ENCODE measurements at places on chromosomes 7 and 10.
A peak's percentile ranks its signal among the peaks of the same experiment; 100 is the strongest.

DNA sequence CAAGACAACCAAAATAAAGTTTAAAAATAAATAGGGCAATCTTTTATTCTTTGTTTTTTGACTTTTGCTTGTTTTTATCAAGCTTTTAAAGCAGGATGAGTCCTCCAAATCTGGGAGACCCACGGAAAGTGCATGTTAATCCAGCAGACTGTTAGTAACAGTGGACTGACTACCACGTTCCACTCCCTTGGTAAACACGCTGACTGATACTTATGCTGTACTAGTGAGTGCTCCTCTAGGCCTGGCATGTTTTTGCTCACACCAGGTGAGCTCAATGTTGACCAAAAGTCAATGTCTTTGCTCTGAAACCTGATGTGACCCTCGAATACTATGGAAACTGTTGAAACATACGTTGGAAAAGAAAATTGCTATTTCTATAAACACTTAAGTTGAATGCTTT lies 88.4 kb downstream of the KIAA1549 start:
- no peak for DNase-seq

- peak; percentile 83 for DNase-seq
Observed at GRCh38 chr7:22082886-22083703, 137.4 kb upstream of the CDCA7L start.

DNA sequence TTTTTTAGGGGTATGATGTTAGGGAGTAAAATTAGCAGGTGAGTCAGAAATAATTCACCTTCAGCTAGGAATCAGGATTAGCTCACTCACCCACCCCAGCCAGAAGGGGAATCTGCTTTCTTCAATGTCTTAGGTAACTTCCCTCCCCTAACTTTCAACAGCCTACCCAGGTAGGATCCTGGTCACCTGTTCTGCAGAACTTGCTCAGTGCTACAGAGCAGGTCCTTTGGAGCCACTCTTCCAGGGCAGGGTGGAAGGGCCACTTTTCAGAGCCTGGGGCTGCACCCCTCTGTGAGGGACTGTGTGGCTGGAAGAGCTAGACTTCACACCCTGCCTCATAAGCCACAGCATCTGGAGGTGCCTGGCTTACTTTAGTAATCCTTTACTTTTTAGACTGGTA lies 58.1 kb downstream of the SHH start:
- DNase-seq, result no peak

DNA sequence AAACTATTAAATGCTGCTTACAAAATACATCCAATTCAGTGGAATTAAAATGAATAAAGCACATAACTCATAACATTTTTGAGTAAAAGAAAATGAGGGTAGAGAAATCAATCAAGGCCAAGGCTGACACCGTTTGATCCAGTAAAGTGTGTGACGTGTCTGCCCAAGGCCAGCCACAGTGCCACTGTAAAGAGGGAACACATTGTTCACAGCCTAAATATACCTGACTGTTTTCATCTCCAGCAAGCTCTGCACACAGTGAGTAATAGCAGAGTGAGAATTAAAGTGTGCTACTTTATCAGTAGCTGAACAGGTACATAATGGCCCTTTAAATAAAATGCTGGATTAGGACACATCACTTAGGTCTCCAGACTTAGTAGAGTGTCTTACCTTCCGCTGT lies 130.8 kb upstream of the DPP6 start:
- no peak for DNase-seq

DNA sequence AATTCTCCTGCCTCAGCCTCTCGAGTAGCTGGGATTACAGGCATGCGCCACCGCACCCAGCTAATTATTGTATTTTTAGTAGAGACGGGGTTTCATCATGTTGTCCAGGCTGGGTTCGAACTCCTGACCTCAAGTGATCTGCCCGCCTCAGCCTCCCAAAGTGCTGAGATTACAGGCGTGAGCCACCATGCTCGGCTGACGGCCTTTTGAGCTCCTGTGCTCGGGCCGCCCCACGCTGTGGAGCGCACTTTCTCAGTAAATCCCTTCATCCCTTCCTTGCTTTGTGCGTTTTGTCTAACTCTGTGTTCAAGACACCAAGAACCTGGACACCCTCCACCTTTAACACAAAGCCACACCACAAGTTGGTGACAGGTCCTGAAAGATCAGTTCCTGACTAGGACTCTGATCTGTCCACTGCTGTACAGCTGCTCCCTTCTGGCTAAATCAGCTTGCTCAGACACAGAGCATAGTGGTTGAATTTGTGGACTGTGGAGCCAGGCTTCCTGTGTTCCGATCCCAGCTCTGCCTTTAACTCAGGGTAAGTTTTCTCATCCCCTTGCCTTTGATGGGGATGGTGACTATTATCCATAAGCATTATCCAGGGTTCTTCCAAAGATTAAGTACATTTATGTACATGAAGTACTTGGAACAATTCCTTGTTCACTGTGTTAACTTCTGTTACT lies 20.1 kb downstream of the CHST3 start:
- no peak for DNase-seq

DNA sequence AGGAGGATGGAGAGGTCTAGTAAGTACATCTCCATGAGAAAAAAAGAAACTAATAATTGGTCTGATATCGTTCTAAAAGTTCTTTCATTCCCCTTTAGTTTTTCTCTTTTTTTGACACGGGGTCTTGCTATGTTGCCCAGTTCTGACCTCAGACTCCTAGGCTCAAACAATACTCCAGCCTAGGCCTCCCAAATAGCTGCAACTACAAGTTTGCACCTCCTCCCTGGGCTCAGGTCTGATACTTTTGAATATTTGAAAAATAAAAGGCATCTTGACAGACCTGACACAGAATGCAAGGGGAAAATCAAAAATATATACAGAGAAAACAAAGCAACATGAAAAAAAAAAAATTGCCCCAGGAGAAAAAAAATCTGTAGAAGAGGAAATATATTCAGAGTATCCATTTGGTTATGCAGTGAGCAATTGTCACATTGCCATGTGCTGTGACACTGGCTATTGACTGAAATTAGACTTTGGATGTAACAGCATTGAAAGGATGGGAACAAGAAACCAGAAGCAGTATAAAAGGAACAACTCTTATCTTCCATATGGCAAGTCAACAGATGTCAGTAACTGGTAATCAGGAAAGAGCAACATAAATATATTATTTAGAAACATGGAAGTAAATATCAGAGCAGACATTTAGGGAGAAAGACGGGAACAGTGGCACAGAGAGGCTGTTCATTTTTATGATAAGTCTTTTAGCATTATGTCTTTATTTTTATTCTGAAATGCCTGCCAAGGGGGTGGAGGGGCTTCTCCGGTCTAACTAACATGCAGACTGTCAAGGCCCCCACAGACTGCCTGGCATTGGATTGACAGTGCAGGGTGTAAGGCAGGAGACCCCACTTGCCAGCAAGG lies 408.4 kb downstream of the PARD3 start:
- DNase-seq, result no peak

DNA sequence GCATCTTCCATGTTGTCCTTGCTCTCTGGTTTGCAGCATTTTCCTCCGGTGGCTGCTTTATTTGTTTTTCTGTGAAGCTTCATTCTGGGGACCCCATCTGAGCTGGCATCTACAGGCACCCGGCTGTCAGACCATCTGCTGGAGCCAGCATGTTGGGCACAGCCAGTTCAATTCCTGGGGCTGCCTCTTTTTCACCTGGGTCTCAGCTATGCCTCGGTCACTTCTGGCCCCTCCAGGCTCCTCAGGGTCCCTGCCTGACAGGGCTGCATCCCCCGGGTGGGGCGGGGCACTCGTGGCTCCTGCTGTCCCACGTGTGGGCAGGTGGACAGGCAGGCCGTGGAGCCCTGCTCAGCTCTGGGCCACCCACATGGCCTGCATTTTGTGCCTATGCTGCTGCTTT lies 8.1 kb downstream of the SCART1 start:
- no peak for DNase-seq

DNA sequence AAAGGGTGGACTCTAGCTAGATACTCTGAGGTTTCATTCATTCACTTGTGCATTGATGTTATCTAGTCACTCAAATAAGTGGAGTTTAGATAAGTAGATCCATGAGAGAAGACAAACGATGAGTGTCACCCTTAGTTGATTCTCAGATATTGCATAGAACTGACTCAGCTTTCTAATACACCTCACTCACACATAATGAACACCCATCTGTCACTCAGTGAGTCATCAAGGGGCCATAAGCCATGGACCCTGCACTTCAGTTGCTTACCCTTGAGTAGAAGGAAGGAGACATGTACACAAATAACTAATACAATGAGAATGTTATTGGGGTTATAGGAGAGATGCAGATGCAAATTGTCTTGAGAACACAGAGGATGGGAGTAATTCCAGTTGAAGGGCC lies 163.8 kb downstream of the SORCS3 start:
- DNase-seq, result no peak

- no peak for DNase-seq
Observed at GRCh38 chr7:8516976-8517375, 83.6 kb downstream of the NXPH1 start.

GRCh38 chr7:111384065-111384891 lies 178.0 kb downstream of the IMMP2L start:
- no peak for DNase-seq

GRCh38 chr10:52256832-52257691 lies 57.0 kb upstream of the DKK1 start:
- no peak for DNase-seq

- DNase-seq, result no peak
Observed at GRCh38 chr7:100825751-100826513, 1.4 kb downstream of the EPHB4 start.

DNA sequence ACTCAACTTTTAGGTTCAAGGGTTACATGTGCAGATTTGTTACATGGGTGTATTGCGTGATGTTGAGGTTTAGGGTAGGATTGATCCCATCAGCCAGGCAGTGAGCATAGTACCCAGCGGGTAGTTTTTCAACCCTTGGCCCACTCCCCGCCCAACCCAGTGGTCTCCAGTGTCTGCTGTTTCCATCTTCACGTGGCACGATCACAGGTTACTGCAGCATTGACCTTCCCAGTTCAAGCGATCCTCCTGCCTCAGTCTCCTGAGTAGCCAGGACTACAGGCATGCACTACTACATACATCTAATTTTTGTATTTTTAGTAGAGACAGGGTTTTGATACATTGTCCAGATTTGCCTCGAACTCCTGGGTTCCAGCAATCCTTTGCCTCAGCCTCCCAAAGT lies 905.7 kb upstream of the ZNF722 start:
- DNase-seq, result no peak

- DNase-seq, result no peak
Observed at GRCh38 chr10:121658611-121659010, 60.4 kb upstream of the FGFR2 start.

DNA sequence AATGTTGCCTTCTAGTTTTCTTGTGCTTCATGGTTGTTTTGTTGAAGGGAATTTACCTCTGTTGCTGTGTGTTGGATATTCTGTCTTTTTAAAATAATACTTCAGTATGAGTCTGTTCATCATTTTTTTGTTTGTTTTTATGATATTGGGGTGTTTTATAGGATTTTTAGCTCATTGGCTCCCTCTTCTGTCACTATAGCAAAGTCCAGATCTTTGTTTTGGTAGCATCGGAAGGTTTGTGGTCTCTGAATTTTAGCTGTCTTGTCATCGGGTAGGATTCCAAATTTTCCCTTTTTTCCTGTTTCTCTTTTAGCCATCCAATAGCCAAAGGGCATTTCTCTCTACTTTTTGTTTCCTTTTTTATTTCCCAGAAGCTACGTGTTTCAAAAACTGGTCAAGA lies 91.4 kb downstream of the EXOC4 start:
- no peak for DNase-seq

DNA sequence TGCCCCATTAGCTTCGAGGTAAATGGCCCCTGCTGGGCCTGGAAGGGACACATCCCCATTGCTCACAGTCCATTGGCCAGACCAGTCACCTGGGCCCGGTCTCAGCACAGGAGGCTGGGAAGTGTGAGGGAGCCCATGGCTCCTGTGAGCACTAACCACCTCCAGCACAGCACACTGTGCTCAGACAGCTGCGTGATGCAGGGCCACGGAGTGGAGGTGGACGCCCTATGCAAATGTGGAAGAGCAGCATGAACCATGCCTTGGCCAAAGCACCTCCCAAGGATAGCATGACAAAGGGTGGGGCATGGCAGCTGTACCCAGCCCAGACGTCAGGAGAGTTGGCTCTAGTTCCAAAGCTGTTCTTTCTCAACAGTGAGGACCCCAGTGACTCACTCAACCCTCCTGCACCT lies 120.1 kb upstream of the ZMIZ1 start:
- DNase-seq, result no peak

GRCh38 chr7:98797150-98797549 lies 72.7 kb downstream of the TMEM130 start:
- DNase-seq, result no peak

GRCh38 chr7:100583132-100584053 lies 2.5 kb downstream of the LRCH4 start:
- no peak for DNase-seq

Measured in frontal cortex (tissue), 4 donors.